ENCODE measurements at places on chromosomes 4 and X. TPM values are rescaled to one million over a fixed set of nuclear protein-coding genes. Genes with fewer than 3 reads are reported as not detected.

- no peak for DNase-seq
These were observed 126.9 kb upstream of the GIMD1 start for GRCh38 chr4:106495476-106495875.

PRR32 gene
- total RNA-seq: not detected

GRCh38 chrX:39550795-39551361, 546.9 kb downstream of the BCOR start:
- no peak for DNase-seq

GRCh38 chrX:115595049-115595448, 34.1 kb downstream of the PLS3 start:
- DNase-seq: no peak

DNA sequence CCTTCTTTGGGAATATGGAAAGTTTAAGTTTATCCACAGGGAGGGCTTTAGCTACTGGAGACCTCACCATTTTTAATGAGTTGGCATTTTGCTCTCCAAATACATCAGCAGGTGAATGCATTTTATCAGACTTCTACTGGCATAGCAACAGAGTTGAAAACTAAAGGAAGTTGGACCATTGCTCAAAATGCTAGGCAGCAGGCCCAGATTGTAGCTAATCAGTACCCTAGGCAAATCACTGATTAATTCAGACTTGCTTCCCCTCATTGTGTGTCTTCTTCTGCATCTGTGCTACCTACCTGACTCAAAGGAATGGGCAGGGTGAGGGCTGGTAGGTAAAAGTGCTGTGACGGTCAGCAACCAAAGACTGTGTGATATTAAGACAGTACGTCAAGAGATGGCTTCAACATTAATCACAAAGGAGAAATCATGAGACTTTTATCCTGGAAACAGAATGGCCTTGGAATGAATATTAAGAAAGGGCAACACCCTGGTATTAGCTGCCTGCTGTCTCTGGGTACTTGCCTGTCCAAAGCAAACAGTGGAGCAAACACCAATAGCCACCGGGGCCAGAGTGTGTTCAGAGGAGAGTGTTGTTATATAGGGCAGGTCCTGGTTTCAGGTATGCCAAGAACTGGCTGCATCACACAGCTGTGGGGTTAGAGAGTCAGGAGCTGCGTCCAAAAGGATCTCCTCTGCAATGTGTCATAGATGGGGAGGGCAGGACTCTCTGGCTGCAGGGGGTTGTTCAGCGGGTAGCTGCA, 17.1 kb upstream of the SMIM20 start:
- DNase-seq: no peak

DNA sequence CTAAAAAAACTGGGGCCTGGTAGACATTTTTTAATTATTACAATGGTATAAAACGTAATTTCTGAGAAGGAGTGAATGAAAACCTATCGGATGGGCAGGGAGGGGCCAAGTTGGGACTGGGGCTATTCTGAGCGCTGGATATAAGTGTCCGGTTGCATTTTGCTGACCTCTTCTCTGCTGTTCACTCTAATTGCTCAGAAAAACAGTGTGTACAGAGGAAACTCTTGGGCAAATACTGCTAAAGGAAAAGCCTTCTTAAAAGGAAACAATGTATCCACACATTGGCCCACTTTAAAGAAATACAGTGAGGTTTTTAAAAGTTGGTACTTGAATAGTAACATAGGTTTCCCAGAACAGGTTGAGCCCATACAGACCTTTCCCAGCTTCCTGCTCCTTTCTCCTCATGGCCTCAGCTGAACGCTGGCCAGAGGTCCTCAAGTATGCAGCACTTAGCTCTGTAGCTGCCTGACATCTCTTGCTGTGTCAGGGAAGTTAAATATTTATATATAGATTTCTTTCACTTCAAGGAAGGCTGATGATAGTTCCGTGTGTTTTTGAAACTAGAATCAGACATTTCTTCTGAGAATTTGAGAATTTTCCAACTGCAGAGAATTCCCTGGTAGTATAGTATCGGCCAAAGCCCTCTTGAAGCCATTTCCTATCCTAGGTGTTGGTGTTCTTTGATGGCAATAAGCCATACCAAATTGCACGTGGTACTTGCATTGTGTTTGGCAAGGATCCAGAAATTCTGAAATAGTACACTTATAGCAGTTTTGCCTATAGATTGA, 97.1 kb upstream of the SLC4A4 start:
- DNase-seq: peak; percentile 67

DNA sequence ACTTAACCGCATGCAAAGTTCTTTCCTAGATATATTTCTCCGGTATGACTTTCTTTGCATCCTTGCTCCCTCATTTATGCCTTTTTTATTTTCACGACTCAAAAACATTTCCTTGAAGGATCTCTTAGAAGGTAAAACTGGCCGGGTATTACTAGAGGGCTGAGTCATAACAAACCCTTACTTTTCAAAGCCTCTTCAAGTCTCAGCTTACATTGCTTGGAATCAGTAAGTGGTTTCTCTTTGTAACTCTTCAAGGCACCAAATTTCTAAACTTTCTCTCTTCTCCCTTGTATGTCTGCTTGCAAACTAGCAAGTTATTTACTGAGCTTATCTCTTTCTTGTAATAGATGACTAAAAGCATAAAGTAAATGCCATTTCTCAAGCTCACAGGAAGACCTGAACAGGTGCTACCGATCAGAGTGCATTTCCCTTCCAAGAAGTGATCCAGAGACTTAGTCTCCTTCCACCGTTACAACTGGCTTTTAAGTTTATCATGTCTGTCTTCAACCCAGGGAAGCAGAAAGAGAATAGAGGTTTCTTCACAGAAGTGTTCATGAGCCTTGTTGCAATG, 75.5 kb downstream of the ANXA10 start:
- no peak for DNase-seq

DNA sequence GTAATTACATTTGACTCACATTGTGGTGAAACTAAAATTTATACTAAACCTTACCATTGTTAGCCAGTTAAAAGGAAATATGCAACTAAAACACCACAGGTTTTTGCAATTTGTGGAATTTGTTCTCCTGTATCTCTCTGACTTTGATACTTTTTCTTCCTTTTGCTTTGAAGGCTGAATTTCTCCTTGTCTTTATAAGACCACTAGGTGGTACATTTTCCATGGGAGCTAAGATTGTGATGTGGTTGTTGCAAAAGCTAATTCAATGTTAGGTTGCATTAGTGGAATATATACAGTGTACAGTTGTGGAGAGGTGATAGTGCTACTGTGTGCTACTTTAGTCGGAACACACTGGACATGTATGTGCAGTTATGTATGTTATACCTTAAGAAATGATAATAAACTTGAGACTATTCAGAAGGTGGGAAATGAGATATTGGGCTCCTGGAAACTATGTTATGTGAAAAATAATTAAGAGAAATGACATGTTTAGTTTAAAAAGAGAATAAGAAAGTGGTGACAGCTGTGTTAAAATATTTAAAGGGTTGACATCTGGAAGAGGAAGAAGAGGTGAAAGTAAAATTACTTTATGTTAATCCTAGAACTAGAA, 70.3 kb downstream of the ARL9 start:
- DNase-seq: no peak

DNA sequence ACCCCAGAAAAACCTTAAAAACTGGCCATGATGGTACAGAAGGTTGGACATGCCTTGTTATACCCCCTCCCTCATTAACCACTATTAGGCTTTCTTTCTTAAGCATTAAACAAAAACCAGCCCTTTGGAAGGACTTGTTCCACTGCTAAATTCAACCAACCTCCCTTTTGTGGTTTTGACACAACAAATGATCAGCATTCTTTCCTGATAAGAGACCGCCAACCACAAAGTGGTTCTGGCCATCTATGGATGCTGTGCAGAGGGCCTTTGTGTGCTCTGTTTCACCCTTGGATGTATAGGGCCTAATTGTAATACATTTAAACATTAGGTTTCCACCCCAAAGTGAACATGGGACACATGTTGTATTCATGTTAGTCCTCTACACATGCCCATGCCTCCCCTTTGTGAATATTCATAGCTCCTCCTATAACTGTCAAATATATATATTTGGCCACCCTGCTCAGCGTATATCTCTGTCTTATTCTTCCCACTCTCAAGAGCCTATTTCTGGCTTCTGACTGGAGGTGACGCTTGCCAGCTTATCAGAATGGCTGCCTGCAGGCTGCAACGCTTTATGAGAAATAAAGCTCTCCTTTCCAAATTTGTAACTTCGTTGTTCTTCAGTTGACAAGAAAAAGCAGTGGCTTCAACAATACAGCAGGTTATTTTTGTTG, 126.6 kb downstream of the NPNT start:
- DNase-seq: no peak

SPANXA1 gene
- not detected for total RNA-seq

DNA sequence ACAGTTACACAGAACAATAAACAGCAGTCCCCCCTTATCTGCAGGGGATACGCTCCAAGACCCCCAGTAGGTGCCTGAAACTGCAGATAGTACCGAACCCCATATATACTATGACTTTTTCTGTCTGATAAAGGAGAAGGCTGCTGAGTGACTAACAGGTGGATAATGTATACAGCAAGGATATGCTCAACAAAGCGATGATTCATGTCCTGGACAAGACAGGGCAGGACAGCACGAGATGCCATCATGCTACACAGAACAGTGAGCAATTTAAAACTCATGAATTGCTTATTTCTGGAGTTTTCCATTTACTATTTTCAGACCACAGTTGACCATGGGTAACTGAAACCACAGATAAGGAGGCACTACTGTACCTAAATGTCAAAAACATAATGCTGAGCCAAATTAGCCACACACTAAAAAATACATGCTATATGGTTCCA, 76.1 kb downstream of the MANBA start:
- no peak for DNase-seq
